DND-41 (cell line): ENCODE measurements at places on chromosomes 1 and 21.

GRCh38 chr1:40884055-40884795 is 22.1 kb upstream of the CITED4 start:
- DNase-seq, result no peak

DNA sequence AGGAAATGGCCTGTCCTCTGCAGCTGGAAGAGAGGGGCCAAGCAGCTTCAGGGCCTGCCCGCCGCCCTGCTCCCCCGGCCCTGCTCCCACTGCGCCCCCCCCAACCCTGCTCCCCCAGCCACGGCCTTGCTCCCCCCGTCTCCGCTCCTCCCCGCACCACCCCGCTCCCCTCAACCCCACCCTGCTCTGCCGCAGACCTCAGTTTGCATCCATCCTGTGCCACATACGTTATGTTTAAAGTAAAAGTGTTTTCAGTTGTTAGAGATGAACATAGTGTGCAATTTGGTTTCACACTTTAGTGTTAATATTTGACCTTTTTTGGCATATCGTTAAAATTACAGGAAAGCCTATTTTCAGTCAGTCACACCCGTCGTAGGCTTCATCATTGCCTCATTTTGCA is 34.1 kb upstream of the DIP2A start:
- no peak for DNase-seq

DNA sequence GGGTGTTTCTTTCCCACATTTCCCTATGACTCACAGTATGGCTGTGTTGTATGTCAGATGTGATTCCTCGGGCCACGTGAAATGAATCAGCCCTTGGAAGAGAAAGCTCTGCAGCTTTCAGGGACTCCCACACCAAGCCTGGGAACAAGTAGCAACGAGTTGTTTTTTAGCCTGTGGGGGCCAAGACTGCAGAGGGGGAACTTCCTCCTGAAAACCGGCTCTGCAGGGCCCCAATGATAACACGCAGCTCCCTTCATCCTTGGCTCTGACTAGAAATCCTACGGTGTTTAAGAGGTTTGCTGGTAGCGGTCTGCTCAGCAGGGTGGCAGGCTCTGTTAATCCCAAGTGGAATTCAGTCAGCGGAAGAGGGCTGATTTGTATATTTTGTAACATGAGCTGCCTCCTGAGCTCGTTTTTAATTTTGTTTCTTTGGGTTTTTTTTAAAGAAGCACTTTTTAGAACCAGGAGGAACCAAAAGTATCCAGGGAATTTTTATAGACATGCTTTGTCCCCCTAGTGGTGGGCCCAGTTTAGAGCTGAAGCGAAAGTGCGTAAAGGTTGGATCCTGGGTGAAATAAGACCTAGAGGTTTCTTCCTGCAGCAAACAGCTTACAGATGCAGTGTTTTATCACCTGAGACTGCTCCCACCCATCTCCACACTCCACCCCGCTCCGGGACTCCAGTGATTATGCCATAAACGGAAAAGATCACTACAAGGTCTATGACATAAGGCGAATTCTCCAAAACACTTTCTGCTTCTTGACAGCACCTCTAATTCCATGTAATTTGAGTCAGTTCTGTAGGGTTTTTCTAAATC is 48.8 kb downstream of the LAMC2 start:
- DNase-seq, result peak; percentile 10

DNA sequence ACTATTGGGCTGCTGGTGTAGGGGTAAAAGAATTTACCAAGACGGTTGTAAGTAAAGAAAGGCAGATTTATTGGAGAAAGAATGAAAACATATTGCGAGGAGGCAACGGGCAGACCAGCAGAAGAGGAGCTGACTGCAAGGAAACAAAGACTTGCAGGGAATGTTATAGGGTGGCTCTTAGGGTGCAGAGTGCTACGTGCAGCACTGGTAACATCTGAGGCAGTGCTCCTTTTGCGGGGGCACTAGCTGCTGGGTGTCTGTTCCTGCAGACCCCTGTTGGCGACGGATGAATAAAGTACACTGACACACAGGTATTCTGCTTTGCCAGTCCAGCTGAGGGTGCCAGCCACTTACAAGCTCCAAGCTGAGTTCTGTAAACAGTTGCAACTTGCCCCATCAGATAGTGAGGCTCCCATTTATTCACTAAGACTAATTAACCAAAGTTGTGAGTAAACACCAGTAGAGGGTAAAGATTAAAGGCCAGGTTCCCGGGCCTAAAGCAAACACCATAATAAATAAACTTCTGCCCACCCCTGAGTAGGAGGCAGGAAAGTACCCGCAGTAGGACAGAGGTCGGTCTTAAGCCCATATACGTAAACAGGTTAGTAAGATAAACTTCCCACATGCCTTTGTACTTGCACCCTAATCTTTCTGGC is 140.2 kb upstream of the KCNK1 start:
- DNase-seq, result no peak

DNA sequence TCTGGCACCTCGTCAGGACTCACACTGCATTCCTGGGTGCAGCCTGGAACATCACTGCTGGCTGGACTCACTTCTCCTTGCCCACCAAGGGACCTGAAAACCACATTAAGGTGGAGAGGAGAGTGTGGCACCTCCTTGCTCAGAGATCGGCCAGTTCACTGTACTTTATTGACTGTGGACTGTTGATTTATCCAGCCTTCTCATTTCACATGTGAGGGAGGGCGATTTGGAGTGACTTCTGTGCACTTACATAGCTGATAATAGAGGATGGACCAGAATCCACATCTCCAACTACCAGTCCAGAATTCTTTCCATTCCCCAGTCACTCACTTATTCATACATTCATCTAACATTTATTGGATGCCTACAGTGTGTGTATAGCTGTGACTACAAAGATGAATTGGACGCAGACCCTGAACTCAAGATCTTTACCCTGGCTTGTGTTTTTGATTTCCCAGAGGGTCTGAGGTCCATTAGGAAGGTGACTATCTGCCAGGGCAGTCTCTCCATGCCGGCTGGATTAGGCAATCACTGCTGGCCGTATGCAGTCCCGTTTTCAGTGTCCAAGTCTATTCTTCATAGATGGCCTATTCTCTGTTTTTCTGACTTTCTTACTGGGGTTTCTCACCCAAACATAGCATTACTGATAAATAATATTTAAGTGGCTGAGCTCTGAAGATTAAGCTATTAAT is 233.5 kb upstream of the SGIP1 start:
- DNase-seq, result no peak
